Kidney (tissue), 22 donors: ENCODE measurements at places on chromosomes 11 and 22. TPM values are rescaled to one million over a fixed set of nuclear protein-coding genes. Genes with fewer than 3 reads are reported as not detected.

DNA sequence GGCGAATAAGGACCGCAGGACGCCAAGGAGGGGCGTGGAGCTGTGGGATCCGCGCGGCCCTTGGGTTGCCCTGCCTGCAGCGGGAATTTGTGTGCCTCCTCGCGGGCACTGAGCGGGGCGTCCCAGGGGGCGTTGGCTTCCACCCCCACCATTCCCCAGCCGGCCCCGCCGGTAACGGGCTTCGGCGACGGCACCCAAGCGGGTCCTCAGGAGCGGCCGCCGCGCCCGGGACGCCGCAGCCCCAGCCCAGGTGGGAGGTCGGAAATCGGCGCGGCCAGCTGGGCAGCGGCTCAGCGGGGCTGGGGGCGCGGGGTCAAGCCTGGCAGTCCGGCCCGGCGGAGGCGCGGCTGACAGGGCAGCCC lies 320 bp downstream of the CLTCL1 start:
- peak; percentile 28 for DNase-seq
- H3K27ac ChIP-seq, result no peak overlapping the region
- H3K27me3 ChIP-seq, result no peaks in the 10 kb centered on the region
- no peaks in the 10 kb centered on the region for H3K36me3 ChIP-seq

DNA sequence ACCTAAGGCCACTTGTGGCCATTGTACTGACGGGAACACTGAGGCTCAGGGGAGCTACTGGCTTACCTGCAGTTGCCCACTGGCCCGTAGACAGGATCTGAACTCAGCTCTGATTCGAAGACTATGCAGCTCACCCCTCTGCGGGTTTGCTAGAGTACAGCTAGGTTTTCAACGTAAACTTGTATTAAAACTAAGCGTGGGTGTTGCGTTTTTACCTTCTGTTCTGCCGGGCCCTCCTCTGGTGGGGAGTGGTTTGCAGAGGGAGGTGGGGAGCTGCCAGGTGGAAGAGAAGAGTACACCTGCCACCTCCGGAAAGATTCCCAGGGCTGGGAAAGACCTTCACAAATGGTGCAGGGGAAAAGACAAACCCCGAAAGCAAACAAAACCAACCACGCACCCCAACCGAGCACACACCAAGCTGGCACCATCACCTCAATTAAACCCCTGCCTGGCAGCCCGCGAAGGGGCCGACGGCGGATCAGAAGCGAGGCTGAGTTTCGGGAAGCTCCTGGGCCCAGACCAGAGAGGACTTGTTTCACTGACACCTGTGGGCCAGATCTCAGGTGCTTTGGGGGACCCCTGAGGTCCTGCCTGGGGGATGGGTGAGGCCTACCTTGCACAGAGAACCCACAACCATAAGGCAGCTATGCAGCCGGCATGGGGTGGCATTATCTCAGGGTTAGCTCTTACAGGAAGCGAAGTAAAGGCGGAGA lies 37.7 kb downstream of the SHISAL1 start:
- no peaks in the 10 kb centered on the region for H3K27me3 ChIP-seq
- H3K27ac ChIP-seq, result no peak overlapping the region
- no peak for DNase-seq
- no peak overlapping the region for H3K4me3 ChIP-seq

GRCh38 chr11:67355023-67355793 lies 1.9 kb upstream of the POLD4 start:
- H3K27ac ChIP-seq, result peak overlapping the region; percentile 100
- H3K4me3 ChIP-seq, result no peak overlapping the region
- H3K27me3 ChIP-seq, result no peaks in the 10 kb centered on the region
- peaks cover 33% of the 10 kb centered on the region for H3K4me1 ChIP-seq
- no peak for DNase-seq

DNA sequence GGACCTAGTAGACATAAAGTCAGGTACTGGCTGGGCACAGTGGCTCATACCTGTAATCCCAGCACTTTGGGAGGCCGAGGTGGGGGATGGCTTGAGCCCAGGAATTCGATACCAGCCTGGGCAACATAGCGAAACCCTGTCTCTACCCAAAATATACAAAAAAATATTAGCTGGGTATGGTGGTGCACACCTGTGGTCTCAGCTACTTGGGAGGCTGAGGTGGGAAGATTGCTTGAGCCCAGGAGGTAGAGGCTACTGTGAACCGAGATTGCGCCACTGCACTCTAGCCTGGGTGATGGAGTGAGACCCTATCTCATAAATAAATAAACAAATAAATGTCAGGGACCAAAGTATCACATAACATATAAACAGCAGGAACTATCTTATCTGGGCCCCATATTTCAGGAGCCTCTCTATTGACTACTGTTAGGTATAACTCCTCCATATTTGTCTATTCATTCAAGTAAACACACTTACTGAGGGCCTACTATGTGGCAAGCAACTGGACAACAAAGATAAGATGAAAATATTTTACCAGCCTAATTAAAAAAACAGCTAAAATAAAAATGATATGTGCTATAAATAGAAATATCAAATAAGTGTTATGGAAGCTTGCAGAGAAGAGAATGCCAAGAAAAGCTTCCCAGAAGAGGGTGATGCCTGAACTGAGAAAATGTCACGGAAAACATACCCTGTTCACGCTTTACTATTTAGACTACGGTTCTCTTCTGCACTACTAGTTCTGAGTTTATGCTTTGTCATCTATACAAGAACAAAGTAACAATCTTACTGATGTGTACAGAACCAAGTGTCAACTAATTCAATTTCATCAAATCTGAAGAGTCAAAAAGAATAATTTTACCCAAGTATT lies 2.0 kb downstream of the NUP98 start:
- DNase-seq, result no peak
- peaks cover 8% of the 10 kb centered on the region for H3K4me1 ChIP-seq
- peaks cover 4% of the 10 kb centered on the region for H3K36me3 ChIP-seq
- H3K27me3 ChIP-seq, result no peaks in the 10 kb centered on the region
- peak overlapping the region; percentile 100 for H3K4me3 ChIP-seq
- no peak overlapping the region for H3K27ac ChIP-seq

DNA sequence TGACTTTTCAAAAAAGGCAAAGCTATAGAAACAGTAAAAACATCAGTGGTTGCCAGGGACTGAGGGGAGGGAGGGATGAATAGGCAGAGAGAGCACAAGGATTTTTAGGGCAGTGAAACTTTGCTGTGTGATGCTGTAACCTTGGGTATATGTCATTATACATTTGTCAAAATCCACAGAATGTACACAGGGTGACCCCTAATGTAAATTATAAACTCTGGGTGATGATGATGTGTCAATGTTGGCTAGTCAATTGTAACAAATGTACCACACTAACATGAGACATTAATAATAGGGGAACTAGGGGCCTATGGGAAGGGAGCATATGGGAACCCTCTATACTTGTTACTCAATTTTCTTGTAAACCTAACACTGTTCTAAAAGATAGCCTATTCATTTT lies 24.8 kb downstream of the RIBC2 start:
- no peak for DNase-seq
- peaks cover 4% of the 10 kb centered on the region for H3K4me1 ChIP-seq
- H3K36me3 ChIP-seq, result no peaks in the 10 kb centered on the region
- no peaks in the 10 kb centered on the region for H3K27me3 ChIP-seq

GRCh38 chr11:68721075-68721474 lies 30.2 kb downstream of the TESMIN start:
- no peaks in the 10 kb centered on the region for H3K36me3 ChIP-seq
- H3K27me3 ChIP-seq, result no peaks in the 10 kb centered on the region
- H3K4me1 ChIP-seq, result no peaks in the 10 kb centered on the region
- no peak overlapping the region for H3K27ac ChIP-seq

DNA sequence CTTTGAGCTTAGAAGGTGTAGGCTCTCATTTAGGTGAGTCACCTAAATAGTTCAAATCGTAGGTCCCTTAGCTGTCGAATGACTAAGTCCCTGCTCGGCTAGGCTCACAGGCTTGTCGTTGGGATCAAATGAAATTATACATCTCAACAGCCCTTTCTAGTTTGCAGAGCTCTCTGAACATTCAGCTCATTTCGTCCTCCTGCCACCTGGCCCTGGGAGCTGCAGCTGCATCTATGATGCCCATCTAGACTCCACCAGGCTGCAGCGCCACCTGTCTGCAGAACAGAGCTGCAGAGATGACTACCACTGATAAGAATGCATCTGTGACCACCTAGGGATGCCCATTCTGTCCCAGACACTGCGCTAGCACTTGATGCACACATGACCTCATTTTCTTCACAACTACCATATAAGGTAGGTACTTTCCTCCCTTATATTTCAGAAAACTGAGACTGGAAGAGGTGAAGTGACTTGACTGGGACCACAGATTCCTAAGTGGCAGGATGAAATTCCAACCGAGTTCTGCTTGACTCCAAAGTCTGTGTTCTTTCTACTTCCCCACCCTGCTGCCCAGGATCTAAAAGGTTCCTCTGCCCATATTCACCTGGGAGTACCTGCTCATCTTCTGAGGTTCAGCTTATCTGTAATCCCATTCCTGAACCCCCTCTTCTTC lies 141.1 kb upstream of the NARS2 start:
- H3K27me3 ChIP-seq, result no peaks in the 10 kb centered on the region
- DNase-seq, result peak; percentile 72
- H3K36me3 ChIP-seq, result no peaks in the 10 kb centered on the region
- no peaks in the 10 kb centered on the region for H3K4me1 ChIP-seq
- no peak overlapping the region for H3K27ac ChIP-seq

DNA sequence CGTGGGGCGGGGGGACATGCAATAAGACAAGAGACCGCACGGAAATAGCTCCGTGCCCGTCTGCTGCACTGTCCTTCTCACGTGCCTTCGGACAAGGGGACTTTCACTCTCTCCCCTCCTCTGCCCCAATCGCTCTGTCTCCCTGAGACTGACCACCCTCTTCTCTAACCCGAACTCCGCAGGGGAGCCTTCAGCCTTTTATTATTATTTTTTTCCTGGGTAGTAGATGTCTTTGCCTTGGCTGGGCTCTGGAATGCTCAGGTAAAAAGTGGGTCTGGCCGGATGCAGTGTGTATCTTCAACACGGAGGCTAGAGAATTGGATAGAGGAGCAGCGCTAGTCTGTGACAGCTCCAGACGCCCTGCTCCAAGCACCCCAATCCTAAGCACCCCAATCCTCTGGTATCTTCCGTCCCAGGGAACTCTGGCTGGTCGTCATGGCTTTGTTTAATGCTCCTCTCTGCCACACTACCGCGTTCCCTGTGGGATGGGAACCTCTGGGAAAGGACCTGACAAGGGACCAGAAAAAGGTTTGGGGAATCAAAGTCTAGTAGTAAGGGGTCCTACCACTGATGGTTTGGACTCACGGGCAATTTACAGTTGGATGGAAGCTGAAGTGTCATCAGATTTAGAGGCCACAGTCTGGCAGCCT lies 25.1 kb upstream of the ROBO3 start:
- DNase-seq, result no peak
- no peak overlapping the region for H3K27ac ChIP-seq
- no peaks in the 10 kb centered on the region for H3K36me3 ChIP-seq
- H3K27me3 ChIP-seq, result peaks cover 47% of the 10 kb centered on the region
- H3K4me3 ChIP-seq, result peak overlapping the region; percentile 21

- no peak overlapping the region for H3K27ac ChIP-seq
- no peaks in the 10 kb centered on the region for H3K4me1 ChIP-seq
- no peak for DNase-seq
- no peaks in the 10 kb centered on the region for H3K36me3 ChIP-seq
These were observed 164.5 kb downstream of the LUZP2 start for GRCh38 chr11:24661331-24661730.

Gene LRRC4C
- total RNA-seq, result 1.6 TPM

Gene POTEH
- not detected for total RNA-seq

Gene KIRREL3
- total RNA-seq, result 0.19 TPM

Gene MGAT3
- total RNA-seq, result 5.4 TPM

Gene MPZL3
- 10.0 TPM for total RNA-seq
